ENCODE measurements at places on chromosomes 5 and 9. TPM values are rescaled to one million over a fixed set of nuclear protein-coding genes. Genes with fewer than 3 reads are reported as not detected.
A peak's percentile ranks its signal among the peaks of the same experiment; 100 is the strongest.

The UNC5A gene
- total RNA-seq: 0.14 TPM

DNA sequence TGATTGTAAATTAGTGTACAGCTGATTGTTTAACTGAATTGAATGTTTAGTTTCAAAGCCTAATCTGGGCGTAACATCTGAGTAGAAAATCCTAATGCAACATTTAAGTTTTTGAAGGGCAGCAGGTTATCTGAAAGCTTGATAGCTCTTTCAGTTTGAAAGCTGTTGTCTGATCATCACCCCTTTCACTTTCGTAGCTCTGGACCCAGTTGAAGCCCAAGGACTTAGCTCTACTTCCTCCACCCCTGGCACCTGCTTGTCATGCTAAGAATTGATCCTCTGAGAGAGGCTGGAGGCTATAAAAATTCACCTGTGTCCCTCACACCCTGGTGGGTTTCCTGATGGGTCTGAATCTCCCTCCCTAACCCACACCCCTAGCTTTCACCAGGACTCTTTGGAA is 86.0 kb downstream of the ZFAND5 start:
- no peaks in the 10 kb centered on the region for H3K4me1 ChIP-seq
- H3K36me3 ChIP-seq: no peaks in the 10 kb centered on the region
- DNase-seq: no peak
- H3K27me3 ChIP-seq: no peaks in the 10 kb centered on the region
- H3K27ac ChIP-seq: no peak overlapping the region

The BTNL8 gene
- 7.3 TPM for total RNA-seq

The FYB1 gene
- 1.3 TPM for total RNA-seq

DNA sequence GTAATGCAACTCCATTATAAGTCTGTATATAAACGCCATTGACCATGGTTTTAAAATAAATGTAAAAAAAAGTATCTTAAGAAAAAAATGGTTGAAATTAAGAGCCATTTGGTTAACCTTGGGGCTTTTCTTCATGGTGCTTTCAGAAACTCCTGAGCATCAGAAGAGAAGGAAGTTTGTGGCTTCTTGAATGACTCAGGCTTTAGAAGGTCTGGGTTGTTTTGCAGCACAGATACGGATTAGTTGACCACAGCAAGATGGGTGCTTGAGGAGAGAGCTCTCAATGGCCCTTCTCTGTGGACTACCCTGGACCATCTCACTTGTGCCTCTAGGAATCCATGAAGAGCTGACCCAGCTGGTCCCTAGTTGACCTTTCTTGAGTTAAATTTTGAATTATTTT is 189.5 kb downstream of the TMEM38B start:
- DNase-seq: no peak
- no peaks in the 10 kb centered on the region for H3K4me1 ChIP-seq
- no peak overlapping the region for H3K4me3 ChIP-seq
- no peak overlapping the region for H3K27ac ChIP-seq
- no peaks in the 10 kb centered on the region for H3K27me3 ChIP-seq

The OSMR gene
- not detected for total RNA-seq

The OMD gene
- total RNA-seq: not detected

- no peaks in the 10 kb centered on the region for H3K36me3 ChIP-seq
- H3K4me1 ChIP-seq: no peaks in the 10 kb centered on the region
- no peaks in the 10 kb centered on the region for H3K27me3 ChIP-seq
These were observed 85.8 kb downstream of the FAM114A2 start for GRCh38 chr5:153952893-153953292.

The CDH12 gene
- not detected for total RNA-seq

DNA sequence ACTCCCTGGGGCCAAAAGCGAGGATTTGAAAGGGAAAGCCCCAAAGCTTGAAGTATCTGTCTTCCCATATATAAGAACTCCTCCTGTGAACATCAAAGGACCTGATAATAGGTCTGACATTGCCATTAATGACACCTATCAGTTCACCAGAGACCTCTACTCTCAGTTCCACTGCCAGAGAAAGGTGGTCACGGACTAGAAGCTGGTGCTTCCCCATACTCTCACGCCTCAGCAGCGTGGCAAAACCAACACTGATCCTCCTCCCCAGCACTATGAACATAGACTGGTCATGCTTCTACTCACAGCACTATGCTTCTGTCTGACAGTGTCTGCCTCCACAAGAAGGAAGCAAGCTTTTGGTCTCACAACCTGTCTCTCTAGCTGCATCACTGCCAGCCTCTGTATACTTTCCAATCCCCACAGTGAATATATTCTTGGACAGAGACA is 37.9 kb downstream of the NRG2 start:
- H3K36me3 ChIP-seq: no peaks in the 10 kb centered on the region
- no peaks in the 10 kb centered on the region for H3K4me1 ChIP-seq
- no peak overlapping the region for H3K27ac ChIP-seq
- H3K4me3 ChIP-seq: no peak overlapping the region

The ANKRD34B gene
- not detected for total RNA-seq

DNA sequence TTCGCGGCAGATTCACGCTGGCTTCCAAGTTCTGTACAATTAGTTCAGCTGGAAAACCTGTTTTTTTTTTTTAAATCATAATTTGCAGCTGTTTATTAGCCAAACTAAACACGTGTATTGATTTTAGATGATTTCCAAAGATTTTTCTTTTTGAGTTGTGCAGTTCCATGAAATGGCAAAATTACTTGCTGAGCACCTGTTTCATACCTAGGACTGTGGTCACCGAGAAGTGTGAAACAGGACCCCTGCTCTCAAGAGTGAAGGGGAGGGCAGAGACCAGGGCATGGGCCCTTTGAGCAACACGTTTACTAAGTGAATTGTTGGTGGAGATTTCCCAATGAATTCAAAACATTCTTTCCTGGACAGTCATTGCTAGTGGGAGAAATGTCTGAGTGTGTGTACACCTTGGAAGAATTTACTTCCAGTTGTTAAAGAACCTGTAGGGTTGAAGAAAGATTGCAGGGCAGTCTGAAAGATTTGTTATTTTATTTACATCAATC is 688 bp downstream of the SNX24 start:
- DNase-seq: no peak
- H3K4me3 ChIP-seq: peak overlapping the region; percentile 93
- H3K36me3 ChIP-seq: no peaks in the 10 kb centered on the region
- peaks cover 39% of the 10 kb centered on the region for H3K4me1 ChIP-seq

The ANKRD33B gene
- total RNA-seq: 25.3 TPM

The POC5 gene
- 12.7 TPM for total RNA-seq

- no peaks in the 10 kb centered on the region for H3K36me3 ChIP-seq
- no peaks in the 10 kb centered on the region for H3K27me3 ChIP-seq
- DNase-seq: peak; percentile 27
- no peak overlapping the region for H3K4me3 ChIP-seq
- H3K27ac ChIP-seq: peak overlapping the region; percentile 17
These were observed 136.5 kb upstream of the LIFR start for GRCh38 chr5:38692781-38693527.

DNA sequence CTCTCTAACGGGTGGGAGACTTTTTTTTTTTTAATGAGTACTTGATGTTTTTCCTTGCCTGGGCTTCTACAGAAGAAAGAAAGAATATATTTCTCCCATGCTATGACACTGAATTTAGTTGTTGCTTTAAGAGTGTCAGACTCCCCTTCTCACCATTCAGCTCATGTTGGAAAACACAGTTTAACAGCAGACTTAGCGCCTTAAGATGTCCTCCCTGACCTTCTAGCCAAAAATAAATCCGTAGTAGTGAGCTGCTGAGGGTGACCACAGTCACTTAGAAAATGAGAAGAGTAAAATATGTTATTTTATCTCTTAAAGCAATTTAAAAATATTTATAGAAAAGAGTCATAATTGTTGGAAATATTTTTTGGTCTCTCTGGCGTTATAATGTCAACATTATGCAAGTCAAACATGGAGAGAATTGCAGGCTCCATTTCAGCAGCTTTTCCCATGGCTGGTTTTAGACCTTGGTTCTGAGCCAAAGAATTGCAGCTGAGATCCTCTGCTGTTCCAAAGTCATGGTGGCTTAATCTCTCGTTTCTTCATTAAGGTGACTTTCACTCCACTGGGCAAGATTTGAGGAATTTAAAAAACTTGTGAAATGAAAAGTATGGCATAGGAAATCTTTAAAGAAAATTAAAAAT is 143.5 kb downstream of the GHR start:
- no peaks in the 10 kb centered on the region for H3K27me3 ChIP-seq
- H3K27ac ChIP-seq: no peak overlapping the region
- H3K36me3 ChIP-seq: no peaks in the 10 kb centered on the region
- no peaks in the 10 kb centered on the region for H3K4me1 ChIP-seq
- H3K4me3 ChIP-seq: no peak overlapping the region

The MTX3 gene
- 8.4 TPM for total RNA-seq

DNA sequence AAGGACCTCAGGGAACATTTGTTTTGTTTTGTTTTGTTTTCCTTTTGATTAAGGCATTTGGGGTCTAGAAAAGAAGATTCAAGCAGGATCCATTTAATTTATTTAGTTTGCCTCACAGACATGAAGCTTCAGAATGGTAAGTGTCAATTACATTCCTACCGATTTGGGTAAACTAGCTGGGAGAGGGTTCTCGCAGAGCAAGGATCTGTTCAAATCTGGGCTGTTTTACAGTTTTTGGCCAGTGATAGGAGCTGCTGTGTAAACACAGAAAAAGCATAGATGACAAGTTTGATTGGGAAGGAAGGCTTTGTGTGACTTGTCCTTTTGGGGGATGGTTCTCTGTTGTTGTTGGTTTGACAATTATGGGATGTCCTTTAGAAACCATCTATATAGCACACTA is 470.3 kb upstream of the WWC1 start:
- no peaks in the 10 kb centered on the region for H3K4me1 ChIP-seq
- H3K36me3 ChIP-seq: no peaks in the 10 kb centered on the region
- H3K27me3 ChIP-seq: no peaks in the 10 kb centered on the region
- DNase-seq: no peak

- no peaks in the 10 kb centered on the region for H3K36me3 ChIP-seq
- no peak overlapping the region for H3K4me3 ChIP-seq
- DNase-seq: no peak
- H3K27ac ChIP-seq: no peak overlapping the region
These were observed 46.6 kb downstream of the RMI1 start for GRCh38 chr9:84027201-84027600.

GRCh38 chr9:111632060-111632459 is 926 bp downstream of the DNAJC25 start:
- H3K27ac ChIP-seq: peak overlapping the region; percentile 35
- no peaks in the 10 kb centered on the region for H3K36me3 ChIP-seq
- no peaks in the 10 kb centered on the region for H3K27me3 ChIP-seq
- no peak for DNase-seq
- peaks cover 28% of the 10 kb centered on the region for H3K4me1 ChIP-seq
- peak overlapping the region; percentile 88 for H3K4me3 ChIP-seq

The PCDHB13 gene
- total RNA-seq: 0.12 TPM

The IFNA21 gene
- total RNA-seq: not detected

DNA sequence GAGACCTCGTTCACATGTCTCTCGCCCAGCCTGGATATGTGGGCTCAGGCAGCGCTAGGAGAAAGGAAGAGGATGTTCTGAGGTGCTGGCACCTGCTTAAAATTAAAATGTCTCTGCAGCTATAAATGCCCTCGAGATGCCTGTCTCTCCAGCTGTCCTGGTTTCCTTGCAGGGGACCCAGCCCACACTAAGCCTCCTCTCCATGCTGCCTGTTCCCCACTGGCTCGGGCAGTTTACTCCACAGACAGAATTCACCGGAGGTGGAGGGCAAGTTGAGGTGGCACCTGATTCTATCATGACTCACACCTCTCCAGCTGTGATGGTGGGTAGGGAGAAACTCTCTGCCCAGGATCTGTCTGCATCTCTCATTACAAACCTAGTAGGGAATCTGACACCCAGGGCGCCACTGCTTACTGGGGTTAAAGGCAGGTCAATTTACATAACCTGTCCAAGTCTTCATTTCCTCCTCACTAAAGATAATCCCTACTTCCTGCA is 420.9 kb downstream of the SPOCK1 start:
- no peak overlapping the region for H3K4me3 ChIP-seq
- no peak for DNase-seq
- H3K27ac ChIP-seq: no peak overlapping the region
- H3K27me3 ChIP-seq: no peaks in the 10 kb centered on the region
- H3K36me3 ChIP-seq: no peaks in the 10 kb centered on the region

The PCDHA10 gene
- 0.02 TPM for total RNA-seq

The AJM1 gene
- total RNA-seq: 3.6 TPM

DNA sequence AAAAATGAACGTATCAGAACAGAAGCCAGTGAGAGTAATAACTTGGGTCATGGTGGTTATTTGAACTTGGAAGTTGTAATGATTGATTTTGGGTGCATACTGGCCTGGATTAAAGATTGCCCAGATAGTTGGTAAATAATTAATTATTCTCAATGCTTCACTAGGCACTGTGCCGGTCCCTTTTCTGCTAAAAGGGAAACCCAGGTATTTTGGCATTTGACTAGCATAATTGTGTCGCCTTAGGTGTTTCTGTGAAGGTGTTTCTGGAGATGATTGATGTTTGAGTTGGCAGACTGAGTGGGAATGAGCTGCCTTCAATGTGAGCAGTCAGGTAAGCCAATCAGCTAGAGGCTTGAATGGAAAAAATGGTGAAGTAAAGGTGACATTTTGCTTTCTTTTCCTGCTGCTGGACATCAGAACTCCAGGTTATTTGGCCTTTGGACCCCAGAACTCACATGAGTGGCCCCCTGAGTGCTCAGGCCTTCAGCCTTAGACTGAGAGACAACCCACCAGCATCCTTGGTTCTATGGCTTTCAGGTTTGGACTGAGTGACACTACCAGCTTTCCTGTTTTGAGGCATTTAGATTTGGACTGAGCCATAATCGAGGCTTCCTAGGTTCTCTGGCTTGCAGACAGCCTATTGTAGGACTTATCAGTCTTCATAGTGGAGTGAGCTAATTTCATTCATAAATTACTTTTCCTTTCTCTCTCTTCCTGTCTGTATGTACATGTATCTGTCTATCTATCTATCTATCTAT is 120.7 kb upstream of the PAPPA start:
- no peaks in the 10 kb centered on the region for H3K27me3 ChIP-seq
- H3K27ac ChIP-seq: no peak overlapping the region
- no peaks in the 10 kb centered on the region for H3K36me3 ChIP-seq
- H3K4me3 ChIP-seq: no peak overlapping the region
- H3K4me1 ChIP-seq: no peaks in the 10 kb centered on the region

GRCh38 chr5:10704949-10705621 is 55.9 kb downstream of the DAP start:
- H3K27me3 ChIP-seq: no peaks in the 10 kb centered on the region
- peaks cover 24% of the 10 kb centered on the region for H3K4me1 ChIP-seq
- H3K36me3 ChIP-seq: peaks cover 3% of the 10 kb centered on the region
- peak overlapping the region; percentile 13 for H3K27ac ChIP-seq
- no peak for DNase-seq
- H3K4me3 ChIP-seq: no peak overlapping the region

The SELENOP gene
- 153 TPM for total RNA-seq

GRCh38 chr9:14031810-14032209 is 282.1 kb downstream of the NFIB start:
- no peaks in the 10 kb centered on the region for H3K4me1 ChIP-seq
- no peaks in the 10 kb centered on the region for H3K27me3 ChIP-seq
- no peak for DNase-seq
- no peak overlapping the region for H3K4me3 ChIP-seq
- H3K27ac ChIP-seq: no peak overlapping the region
- H3K36me3 ChIP-seq: no peaks in the 10 kb centered on the region

The TAF1L gene
- not detected for total RNA-seq

GRCh38 chr5:178392386-178392785 is 159.8 kb upstream of the PHYKPL start:
- no peak for DNase-seq
- no peak overlapping the region for H3K4me3 ChIP-seq
- H3K27ac ChIP-seq: no peak overlapping the region
- no peaks in the 10 kb centered on the region for H3K27me3 ChIP-seq
